ENCODE measurements at places on chromosomes 4 and X.

DNA sequence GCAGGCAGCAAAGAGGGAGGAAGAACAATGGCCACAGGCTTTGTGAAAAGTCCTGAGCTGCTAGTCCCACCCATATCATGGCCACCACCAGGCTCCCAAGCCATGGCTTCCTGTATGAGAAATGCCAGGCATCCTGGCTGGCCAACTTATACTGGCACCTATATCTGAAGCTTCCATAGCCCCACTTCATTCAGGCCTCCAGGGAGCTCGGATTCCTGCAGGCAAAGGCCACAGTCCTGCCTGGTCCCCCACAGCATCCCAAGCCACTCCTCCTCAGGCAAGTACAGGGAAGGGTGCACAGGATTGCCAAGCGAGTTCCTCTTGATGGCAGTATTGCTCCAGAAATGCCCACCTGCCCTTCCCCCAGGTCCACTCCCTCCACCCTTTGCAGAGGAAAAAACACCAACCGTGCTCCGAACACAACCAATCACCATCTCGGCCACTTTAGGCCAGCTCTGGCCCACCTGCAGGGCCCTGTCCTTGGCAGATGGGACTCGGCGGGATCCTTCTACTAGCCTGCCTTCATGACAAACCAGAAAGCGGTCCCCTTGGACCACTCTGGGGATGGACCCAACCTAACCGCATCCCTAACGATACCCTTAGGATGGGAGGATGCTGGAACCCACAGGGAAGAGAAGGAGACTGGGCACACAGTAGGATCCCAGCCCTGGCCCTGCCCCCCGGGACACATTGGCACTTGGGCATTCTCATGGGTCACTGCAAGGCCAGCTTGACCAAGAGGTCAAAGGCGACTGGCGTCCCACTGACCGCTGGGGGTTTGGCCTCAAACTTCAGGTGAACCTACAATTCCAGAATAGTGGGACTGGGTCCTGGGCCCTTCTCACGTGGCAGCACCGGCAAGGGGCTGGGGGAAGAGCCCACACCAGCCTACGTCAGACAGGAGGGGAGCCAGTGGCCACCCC is 220.4 kb upstream of the AGTR2 start:
- no peak for DNase-seq

- DNase-seq: no peak
These were observed 80.2 kb upstream of the FRMPD4 start for GRCh38 chrX:12058087-12058486.

DNA sequence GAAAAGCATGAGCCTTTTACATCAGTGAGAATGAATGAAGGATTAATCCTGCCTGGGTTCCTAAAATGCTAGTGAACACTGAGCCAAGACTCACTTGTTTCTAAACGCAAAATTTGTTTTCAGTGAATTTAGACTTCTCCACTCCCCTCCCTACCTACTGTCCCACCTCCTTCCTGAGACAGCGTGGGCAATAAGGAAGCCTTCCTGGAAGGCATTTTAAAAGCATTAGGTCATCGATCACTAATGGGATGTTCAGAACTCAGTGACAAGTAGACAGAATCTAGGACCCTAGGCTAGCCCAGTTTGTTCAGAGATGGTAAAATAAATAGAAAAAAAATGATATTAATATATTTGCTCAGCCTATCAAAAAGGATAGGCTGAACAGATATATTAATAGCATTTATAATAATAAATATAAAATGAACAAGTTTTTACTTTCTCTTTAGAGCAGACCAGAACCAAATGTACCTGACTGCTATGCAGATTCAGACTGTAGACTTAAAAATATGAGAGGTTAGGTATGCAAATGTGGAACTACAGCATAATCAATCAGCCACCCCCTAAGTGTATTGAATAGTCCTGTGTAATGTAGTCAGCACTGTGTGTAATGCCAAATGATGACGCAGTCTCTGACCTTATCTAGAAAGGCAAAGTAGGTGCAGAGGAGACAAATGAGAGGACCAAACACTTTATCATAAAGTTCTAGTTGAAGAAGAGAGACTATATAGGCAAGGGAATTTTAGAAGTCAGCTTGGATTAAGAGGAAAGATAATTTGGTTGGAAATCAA is 331.1 kb downstream of the GPAT3 start:
- DNase-seq: no peak

DNA sequence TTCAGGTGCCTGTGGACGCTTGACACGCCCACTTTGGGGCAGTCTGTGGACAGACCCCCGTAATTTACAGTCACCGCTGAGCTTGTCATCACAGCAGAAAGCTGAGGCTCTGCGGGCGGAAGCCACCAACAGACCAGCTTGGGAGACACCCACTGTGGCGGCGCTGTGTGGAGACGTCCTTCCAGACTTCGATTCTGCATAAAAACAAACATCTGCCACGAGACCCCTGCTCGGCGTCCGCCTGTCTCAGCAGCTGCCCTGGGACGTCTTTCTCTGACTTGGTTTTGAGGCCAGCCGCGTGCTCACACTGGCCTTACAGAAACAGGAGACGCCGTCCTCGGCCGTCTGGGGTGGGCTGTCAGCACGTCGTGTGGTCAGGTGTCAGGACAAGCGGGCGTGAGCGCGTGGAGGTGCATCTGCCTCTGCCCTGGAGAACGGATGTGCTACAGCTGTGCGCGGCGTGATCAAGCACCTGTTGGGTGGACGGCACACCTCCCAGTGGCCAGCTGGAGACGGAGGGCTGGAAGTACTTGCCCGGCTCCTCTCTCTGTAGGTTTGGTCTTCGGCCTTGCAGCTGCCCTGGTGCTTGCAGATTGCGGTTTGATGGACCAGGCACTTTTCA is 37.5 kb downstream of the PIGG start:
- DNase-seq: no peak

GRCh38 chrX:150833454-150834056 is 64.9 kb downstream of the CD99L2 start:
- no peak for DNase-seq

- DNase-seq: peak; percentile 72
These were observed 103.8 kb downstream of the LUZP4 start for GRCh38 chrX:115393271-115393670.

GRCh38 chr4:177938226-177938625 is 496.0 kb upstream of the AGA start:
- no peak for DNase-seq
